ENCODE measurements at places on chromosomes 6 and 20. TPM values are rescaled to one million over a fixed set of nuclear protein-coding genes. Genes with fewer than 3 reads are reported as not detected.

- no peak for DNase-seq
Measured at GRCh38 chr6:9789201-9789600, 625.7 kb downstream of the TFAP2A start.

DNA sequence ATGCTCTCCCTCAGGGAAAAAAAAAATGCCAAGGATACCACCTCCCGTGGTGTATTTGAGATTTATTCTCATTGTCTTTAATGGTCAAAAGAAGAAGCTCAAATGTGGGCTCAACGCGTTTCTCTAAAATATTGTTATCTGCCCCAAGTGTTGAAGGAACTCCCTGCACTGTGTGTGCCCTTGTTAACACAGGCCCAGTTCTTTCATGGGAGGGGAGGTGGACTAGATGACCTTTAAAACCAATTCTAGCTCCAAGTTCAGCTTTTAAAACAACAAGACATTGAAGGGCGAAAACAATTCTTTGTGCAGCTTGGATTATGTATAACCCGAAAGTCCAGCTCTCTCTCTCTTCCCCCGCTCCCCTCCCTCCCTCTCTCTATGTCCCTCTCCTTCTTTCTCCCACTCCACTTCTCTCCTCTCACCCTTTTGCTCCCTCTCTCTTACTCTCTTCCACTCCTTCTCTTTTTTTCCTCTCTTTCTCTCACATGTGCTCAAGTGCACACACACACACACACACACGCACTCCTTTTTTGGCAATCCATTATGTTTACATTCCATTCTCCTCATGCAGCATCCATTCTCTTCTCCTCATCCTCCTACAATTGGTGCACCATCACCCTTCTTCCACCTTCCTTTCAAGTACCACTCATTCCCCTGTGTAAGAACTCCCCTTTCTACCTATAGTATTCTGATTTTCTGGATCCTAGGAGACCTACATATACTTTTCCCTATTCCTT is 8.5 kb downstream of the HLA-DMB start:
- DNase-seq, result no peak

- DNase-seq, result no peak
Measured at GRCh38 chr20:4950437-4950836, 50.9 kb downstream of the SLC23A2 start.

DNA sequence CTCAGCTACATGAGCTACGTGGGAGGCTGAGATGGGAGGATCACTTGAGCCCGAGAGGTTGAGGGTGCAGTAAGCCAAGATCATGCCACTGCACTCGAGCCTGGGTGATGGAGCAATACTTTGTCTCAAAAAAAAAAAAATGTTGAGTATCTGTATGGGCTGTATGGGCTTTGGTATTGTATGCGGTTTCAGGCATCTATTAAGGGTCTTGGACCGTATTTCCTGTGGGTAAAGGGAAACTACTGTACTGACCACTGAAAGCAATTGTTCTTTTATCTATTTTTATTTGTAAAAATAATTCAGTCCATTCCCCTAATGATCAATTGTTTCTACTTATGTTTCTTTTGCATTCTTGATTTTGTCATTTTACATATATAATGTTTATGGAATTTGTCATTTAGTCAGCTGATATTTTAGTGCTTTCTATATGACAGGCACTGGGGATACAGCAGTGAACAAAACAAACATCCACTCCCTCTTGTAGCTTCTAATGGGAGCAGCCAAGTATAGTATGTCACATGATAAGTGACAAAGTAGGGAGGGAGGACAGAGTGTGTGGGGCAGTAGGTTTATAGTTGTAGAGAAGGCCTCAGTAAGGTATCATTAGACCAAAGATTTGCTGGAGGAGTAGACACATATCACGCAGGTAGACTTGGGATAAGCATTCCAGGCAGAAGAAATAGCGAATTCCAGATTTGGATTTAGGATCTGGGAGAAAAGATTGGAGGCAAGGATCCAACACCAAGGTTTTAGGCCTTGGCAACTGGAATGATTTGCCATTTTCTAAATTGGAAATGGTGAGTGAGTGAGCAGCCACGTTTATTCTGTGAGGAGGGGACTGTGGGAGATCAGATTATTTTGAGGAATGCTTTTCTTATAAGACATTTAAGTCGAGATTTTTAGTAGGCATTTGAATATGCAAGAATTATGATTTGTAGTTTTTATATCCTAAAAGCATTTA is 6.0 kb downstream of the PCMT1 start:
- no peak for DNase-seq

DNA sequence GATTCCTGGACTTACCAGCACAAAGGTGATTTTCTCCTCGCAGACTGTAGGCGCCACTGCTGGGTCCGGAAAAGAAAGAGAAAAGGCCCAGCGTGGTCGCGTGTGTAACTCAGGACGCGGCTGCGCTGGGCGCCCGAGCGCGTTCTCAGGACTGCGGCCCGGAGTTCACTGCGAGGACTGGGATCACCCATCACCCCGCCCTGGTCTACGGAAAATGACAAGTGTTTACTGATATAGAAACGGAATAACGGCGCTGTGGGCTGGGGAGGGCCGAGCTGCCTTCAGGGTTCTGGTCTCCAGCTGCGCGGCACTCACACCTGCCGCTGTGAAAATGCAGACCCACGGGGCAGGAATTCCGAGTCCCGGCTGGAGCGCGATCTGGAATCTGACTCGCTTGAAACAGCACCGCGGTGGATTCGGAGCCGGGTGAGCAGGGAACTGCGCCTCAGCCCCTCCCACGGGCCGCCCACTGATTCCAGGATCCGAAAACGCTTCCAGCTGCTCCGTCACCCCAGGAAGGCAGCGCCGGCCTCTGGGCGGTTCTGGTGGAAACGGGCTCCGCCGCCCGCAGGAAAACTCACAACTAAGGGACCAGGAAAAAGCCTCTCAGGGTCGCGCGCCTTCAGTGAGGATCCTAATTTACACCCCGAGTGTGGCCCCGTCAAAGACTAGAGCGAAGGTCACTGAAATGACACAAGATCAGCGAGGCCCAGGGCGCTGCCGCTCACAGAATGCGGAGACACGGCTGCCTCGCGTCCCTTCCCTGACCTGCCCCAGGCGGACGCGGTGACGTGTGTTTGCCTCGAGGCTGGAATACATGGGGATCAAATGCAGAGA is 34.5 kb downstream of the HLA-A start:
- DNase-seq, result peak; percentile 33

Gene GNRH2
- total RNA-seq, result not detected

- no peak for DNase-seq
Measured at GRCh38 chr20:20953738-20954618, 152.2 kb downstream of the LINC00237 start.

DNA sequence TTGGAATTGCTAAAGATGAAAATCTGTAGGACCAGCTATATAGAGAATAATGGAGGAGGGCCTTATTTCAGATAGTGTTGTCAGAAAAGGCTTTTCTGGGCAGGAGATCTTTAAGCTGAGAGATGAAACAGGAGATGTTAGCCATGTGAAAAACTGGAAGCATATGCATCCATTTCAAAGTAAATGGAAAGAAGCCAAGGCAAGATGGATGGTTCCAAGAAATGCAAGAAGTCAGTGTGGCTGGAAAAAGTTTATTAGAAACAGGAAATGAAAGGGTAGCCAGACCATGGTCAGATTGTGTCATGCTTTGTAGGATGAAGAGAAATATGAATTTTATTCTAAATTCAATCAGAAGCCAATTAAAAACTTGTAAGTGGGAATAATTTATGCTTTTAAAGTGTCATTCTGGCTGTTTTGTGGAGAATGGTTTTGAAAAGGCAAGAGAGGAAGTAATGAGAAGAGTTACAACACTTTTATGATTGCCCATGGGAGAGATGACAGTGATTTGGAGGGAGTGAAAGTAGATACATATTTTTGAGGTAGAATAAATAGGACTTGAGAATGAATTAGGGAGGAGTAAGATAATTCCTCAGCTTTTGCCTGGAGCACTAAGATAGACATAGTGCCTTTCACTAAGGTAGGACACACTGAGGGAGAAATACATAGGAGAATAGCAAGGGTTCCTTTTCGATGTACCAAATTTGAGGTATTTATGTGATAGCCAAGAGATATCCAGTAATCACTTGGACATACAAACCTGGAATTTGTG is 620.1 kb downstream of the HTR1B start:
- peak; percentile 69 for DNase-seq

DNA sequence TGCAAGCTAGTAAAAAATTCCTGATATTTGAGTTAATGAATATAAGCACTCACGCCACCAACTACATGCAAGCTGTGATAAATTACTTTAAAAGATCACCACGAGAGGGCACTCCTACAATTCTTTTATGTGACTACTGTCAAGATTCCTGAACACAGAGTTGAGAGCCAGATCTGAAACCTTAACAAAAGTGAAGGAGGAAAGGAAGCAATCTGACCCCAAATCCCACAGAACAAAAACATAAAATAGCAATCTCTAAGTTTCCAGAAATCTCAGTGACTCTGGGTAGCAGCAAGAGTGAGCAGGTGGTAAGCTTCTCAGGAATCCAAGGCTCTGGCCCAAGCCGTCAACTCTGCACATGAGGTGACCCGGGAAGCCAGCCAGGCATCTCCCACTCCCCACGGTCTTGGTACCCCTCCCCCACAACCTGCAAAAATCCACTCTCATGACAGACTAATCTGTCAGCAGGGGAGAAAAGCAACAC is 55.1 kb downstream of the STAU1 start:
- DNase-seq, result peak; percentile 75

GRCh38 chr6:41578217-41579087 is 32.3 kb downstream of the FOXP4 start:
- no peak for DNase-seq

Measured in skin of body (tissue), 3 donors.